ENCODE measurements at places on chromosomes 1 and 21.

DNA sequence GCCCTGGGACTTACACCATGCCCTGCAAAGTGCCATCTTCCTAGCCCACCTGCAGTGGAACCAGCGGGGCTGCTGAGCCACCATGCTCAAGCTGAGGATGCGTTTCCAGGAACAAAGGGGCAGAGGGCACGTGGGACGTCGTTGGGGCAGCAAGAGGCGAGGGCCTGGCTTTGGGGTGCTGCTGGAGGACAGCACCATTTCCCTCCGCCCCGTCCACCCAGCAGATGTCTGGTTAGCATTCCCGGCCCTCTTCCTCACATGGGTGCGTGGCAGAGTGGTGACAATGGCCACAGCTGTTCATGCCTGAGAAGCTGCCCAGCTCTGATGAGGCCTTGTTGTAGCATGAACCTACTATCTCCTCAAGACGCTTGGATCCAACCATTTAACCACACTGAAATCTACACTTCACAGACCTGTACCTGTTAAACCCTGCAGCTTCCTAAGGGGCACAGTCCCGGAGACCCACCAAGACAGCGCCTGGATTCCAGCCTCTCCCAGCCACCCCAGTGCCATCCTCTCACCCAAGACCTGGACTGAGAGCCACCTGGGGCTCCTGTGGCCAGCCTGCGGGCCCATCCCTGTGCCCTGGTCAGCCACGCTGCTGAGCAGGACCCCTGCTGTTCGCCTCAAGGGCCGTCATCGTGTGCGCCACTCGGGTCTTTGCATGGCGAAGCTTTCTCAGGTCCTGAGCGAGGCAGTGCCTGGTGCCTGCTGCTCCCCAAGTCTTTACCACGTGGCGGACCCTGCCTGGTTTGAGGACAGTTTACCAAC lies 33.2 kb downstream of the SLC45A1 start:
- no peak for DNase-seq

DNA sequence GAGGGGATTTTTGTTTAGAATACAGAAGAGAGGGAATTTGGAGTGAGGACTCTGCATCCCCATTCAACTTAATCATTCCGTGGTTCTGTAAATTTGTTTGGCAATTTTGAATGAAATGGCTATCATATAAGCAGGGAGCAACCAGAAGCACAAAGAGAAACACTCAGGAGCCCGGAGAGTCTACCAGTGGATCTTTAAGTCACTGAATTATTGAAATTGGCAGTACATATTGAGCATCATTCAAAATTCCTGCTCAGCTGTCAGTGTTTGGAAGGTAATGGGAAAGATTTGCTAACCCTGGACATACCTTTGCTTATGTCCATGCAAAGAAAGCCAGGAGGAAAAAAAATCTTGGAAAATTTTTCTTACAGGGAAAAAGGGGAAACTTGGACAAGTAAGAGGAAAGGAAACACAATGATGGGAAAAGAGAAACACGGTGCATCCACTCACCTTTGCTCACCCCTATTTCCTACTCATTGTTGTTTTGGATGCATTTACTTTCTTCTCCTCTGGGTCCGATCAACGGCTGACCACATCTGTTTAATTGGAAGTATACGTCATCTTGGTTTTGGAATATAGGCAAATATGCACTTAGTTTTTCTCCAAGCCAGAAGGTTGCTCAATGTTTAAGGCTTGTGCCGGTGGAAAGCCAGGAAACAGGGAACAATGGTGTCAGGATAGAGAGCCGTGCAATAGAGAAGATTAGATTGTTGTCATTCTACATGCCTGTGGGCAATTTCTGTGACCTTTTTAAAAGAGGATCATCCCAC lies 243.0 kb upstream of the LYPLAL1 start:
- no peak for DNase-seq

DNA sequence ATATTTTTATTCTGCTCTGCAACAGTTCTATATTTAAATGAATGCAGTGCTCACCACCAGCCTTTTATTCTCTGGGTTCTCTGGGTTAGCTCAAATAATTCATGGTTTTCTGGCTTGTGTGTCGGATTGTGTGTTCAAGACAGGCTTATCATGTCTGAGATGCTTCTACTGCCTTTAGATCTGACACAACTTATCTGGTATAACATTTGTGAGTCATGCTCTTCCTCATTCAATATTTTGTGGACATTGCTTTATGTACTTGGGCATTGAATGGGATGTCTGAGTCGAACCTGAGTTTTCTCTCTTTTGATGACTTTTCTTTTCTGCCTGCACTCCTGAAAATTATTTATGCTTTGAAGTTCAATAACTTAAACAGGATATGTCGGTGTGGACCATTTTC lies 17.6 kb upstream of the PKP1 start:
- DNase-seq, result no peak

- no peak for DNase-seq
Observed at GRCh38 chr1:162035241-162035640, 11.6 kb upstream of the OLFML2B start.

- DNase-seq, result no peak
Observed at GRCh38 chr1:235277709-235278108, 50.3 kb downstream of the ARID4B start.

DNA sequence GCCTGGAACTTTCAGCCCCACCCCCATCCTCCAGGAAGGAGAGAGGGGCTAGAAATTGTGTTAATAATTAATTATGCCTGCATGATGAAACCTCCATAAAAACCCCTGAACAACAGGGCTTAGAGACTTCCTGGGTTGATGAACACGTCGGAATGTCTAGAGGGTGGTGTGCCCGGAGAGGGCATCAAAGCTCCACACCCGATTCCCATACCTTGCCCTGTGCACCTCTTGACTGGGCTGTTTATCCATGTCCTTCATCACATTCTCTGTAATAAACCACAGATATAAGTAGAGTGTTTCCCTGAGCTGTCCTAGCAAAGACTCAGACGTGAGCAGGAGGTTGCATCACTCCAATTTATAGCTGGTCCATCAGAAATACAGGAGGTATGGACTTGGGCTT lies 624.0 kb downstream of the NPHP4 start:
- no peak for DNase-seq

DNA sequence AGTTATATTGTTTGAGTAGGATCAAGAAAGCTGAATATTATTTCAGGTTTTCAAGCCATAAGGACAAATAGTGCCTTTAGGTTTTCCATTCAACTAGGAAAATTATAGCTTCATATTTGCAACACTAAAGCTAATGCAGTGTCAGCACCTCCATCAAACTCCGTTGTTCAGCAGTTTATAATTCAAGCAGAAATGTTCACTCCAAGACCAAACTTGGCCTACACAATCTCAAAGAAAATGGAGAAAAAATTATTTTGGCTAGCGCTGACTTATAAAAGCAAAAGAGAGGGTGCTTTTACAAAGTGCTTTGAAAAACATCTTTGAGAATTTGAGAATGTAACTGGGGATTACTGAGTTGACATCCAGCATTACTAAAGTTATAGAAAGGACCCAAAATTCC lies 1.4 kb downstream of the SPAG17 start:
- no peak for DNase-seq

- no peak for DNase-seq
Observed at GRCh38 chr1:117564227-117565075, 41.4 kb upstream of the TENT5C start.

DNA sequence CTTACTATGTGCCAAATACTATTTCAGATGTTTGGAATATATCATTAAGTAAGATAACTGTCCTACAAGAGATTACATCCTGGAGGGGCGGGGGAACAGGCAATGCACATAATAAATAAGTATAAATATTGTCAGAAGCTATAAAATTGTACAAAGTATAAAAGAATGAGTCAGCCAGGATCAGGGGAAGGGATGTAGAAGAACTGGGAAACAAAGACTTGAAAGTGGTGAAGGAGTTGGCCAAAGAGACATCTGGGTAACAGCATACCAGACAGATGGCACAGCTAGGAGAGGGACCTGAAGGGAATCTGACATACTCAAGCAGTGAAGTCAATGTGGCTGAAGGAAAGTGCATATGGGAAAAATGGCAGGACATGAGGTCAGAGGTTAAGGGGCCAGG lies 53.9 kb downstream of the CYYR1 start:
- DNase-seq, result no peak

- DNase-seq, result no peak
Observed at GRCh38 chr1:196143602-196144342, 464.5 kb downstream of the KCNT2 start.

DNA sequence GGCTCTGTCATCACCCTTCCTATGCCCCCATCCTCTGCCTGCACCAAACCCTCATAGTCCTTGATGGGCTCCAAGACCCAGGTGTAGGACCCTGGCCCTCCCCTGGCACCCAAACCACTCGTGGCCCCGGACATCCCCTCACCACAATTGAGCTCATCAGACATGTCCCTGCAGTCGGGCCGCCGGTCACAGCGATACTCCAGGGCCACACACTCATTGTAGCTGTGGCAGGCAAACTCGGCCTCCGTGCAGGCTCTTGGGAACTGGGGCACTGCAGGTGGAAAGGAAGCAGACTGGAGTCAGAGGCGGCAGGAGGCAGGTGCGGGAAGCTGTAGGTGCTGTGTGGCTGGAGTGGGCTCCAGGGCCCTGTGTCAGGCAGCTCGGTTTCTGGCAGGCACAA lies 49.3 kb downstream of the HSPG2 start:
- no peak for DNase-seq

- no peak for DNase-seq
Observed at GRCh38 chr1:193183019-193183627, 3.3 kb downstream of the B3GALT2 start.

- no peak for DNase-seq
Observed at GRCh38 chr1:226563666-226564065, 15.1 kb downstream of the STUM start.

GRCh38 chr1:174789399-174789798 lies 210.3 kb upstream of the CACYBP start:
- DNase-seq, result no peak

- no peak for DNase-seq
Observed at GRCh38 chr1:112906150-112906698, 49.8 kb downstream of the SLC16A1 start.

- DNase-seq, result no peak
Observed at GRCh38 chr1:65894738-65895605, 102.3 kb downstream of the PDE4B start.

DNA sequence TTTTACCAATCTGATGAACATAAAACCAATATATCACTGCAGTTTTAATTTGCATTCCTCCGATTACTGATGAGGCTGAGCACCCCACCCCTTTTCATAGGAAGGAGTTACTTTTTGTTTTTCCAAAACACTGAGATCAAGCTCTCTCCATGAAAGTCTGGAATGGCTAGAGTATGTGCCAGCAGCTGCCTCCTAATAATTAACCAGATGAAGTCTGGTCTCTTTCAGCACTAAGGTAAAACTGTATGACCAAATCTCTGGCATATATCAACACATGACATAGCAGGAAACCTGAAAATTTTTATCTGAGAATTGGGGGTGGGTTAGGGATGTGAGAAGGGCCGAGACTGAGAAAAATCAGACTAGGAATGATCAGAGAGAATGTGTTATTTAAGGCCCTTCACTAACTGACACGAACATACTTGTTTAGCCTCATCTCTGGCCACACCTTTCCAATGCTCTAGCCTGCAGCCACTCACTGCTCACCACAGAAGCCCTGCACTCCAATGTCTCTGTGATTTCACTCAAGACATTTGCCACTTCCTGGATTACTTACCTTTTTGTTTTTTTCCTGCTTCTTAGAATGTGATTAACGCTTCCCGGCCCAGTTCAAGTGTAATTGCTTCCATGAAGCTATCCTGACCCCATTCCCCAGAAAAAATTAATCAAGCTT lies 34.7 kb downstream of the WASF2 start:
- no peak for DNase-seq

DNA sequence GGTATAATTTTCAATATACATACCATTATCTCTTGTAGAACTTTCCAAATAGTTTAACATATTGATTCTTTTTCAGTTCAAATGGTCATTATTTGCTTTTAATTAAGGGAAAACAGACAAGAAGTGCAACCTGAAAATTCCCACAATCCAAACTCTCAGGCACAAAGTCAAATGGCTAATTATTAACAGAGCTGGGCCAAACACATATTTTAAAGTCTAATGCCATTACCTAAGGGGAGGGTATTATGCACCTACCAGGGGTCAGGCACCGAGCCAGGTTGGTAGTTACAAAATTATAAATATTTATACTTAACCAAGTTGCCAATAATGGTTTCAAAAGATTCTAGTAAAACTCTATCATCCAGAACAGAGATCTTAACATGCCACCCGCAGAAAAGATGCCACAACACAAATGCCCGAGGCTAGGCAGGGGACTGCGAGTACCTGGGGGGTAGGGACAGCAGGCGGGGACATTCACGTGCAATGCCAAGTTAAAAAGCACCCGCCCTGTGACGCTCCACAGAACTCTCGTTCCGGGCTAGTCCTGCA lies 15.0 kb downstream of the LBR start:
- no peak for DNase-seq

DNA sequence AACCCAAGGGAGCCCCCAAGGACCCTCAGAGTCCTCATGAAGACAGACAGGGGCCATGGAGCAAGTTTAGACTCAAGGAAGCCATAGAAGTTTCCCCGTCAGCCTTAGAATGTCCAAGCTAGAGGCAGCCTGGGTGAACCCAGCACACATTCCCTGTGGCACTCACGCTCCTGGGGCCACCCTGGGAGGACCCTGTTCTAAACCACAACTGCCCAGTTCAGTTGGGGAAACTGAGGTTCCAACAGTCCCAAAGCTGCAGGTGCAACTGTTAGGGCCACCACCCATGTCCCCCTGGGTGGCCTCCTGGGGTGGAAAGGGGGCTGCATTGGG lies 9.3 kb downstream of the WNT3A start:
- DNase-seq, result no peak

GRCh38 chr21:44813727-44814126 lies 4.1 kb downstream of the SUMO3 start:
- DNase-seq, result no peak

DNA sequence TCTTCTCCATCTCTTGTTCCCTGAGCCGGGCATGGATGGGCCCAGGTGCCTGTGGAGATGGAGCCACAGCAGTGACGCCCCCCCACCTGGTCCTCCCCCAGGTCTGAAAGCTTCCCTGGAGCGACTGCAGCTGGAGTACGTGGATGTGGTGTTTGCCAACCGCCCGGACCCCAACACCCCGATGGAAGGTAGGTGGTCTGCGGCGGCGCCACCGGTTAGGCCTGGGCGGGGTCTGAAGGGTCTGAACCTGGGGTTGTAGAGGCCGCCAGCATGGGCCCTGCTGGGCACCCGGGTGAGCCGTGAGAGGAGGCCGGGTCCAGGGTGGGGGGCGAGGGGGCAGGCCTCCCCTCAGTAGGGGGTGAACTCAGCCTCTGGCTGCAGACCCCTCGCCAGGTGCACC lies 44.6 kb downstream of the KCNAB2 start:
- no peak for DNase-seq

DNA sequence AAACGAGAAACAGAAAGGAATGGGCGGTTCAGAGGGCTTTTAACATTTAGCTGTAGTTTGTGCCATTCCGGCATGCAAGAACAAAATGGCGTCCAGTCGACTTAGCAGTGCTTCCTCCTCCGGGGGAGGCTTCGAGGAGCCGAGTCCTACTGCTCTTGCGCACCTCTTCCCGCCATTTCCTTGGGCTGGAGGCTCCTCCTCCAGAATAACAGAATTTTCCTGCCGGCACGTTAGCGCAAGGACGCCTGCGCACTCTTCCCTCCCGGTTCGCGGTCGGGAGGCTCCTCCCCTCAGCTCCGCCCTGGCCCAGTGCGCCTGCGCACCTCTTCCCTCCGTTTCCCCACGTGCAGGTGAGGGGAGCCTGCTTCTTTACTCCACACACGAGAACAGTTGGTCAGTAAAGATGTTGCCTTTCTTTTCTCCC lies 1.0 kb downstream of the DMRTB1 start:
- DNase-seq, result no peak

GRCh38 chr21:28325618-28326017 lies 667.1 kb downstream of the LTN1 start:
- no peak for DNase-seq

All from esophagus squamous epithelium (tissue), 5 donors.